ENCODE measurements at places on chromosomes 7 and 10.
A peak's percentile ranks its signal among the peaks of the same experiment; 100 is the strongest.

DNA sequence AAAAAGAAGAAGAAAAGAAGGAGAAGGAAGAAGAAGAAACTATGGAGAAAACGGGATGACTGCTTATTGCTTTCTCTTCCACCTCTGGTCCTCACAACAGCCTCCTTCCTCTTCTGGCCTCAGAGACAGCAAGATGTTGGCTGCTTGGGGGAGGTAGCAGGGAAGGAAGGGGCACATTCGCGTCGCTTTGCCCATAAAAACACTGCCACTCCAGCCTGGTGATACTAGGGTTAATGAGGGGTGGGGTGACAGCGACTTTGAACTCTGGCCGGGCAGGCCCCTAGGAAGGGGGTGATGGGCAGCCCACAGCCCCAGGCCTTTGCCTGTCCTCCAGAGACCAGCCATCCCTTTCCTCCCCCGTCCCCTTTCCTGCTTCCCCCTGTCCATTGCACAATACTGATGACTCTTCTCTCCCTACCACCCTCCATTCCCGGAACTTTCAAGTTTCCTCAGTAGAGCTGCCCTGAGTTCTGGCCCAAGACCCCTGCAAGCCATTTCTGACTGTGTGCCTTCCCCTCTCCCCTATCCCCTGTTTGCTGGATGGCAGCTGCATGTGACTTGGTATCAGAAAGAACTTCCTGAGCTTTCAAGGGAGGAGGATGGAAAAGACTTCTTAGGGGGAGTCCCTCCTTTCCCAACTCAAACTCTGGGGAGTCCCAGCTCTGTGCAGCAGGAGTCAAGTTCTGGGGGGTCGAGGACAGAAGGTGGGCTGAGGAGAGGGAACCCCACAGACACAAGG lies 2.2 kb upstream of the CUEDC2 start:
- DNase-seq, result no peak

GRCh38 chr7:112257073-112257472 lies 50.6 kb downstream of the ZNF277 start:
- no peak for DNase-seq

GRCh38 chr10:77494327-77494726 lies 143.3 kb downstream of the KCNMA1 start:
- no peak for DNase-seq

GRCh38 chr7:9981742-9982349 lies 991.8 kb upstream of the PHF14 start:
- DNase-seq, result no peak

GRCh38 chr10:13859979-13860654 lies 273.4 kb downstream of the PRPF18 start:
- no peak for DNase-seq

DNA sequence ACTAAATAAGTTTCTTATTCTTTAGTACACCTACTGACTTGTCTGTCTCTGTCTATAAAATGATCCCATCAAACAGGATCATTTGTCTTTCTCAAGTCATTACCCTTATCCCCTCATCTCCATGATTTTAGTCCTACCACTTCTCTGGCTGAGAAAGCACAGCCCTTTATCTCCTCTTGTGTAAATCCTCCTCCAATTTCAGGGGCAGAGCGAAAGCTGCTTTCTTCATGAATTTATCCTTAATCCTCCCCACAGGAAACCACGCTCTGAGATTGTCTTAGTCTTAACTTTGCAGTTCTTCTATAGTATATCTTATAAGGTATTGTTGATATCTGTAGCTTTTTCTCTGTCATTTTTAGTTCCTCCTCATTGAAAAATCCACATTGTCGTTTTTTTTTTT lies 239.7 kb upstream of the PLXDC2 start:
- DNase-seq, result no peak

GRCh38 chr10:118978998-118979350 lies 50.5 kb upstream of the NANOS1 start:
- no peak for DNase-seq

- no peak for DNase-seq
These were observed 113.0 kb upstream of the PHYHIPL start for GRCh38 chr10:59063491-59063890.

DNA sequence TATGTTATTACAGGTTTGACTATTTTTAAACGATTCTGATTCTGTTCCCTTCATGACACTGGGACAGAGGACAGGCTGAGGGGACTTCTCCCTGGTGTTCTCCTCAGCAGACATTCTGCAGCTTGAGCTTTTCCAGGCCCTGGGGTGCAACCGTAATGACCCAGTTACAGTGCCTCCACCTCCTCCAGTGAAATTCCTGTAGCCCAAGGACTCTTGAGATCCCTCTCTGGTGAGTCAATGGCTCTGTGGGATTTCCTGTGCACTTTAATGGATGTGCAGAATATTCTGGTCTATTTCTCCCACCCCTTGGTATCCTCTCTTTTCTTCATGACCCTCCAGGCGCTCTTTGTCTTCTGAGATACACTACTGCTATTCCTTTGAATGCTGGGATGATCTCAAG lies 319.3 kb downstream of the INHBA start:
- no peak for DNase-seq

DNA sequence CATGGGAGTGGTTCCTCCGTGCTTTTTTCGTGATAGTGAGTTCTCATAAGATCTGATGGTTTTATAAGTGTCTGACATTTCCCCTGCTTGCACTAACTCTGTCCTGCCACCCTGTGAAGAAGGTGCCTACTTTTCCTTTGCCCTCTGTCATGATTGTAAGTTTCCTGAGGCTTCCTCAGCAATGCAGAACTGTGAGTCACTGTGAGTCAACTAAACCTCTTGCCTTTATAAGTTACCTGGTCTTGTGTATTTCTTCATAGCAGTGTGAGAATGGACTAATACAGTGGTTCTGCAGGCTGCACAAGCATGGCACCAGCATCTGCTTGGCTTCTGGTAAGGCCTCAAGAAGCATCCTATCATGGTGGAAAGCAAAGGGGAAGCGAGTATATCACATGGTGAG lies 1144.6 kb downstream of the SORCS3 start:
- DNase-seq, result no peak

DNA sequence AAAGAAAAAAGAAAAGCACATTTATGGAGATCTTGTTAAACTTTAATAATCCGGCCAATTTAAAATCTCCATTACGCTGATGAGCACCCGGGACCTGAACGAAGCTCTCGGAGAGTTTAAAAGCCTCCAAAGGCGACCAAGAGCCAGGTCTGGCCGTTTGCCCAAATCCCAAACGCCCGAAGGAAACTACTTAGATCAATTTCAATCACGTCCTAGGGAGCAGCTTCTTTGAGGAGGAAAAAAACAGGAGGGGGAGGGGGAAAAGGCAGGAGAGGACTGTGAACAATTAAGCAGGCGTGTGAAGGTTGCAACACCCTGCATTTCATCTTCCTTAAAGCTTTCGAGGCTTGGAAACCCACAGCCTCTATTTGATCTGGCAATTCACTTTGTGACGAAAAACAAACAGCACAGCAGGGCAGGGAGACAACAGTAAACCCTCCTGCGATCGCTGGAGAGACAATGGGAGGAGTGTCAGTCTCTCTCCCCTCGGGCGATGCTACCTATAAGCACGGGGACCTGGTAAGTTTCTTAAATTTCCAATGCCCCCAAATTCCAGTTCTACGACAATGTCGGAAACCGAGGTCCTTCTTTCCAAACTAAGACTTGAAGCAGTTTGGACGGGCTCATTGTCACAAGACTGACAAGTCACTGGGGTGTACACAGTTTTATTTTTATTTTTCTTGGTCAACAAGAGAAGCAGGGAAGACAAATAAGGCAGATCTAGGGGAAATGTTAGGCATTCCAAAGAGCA lies 1.2 kb downstream of the KLF6 start:
- DNase-seq, result peak; percentile 46

GRCh38 chr7:40899636-40900507 lies 765.1 kb downstream of the SUGCT start:
- no peak for DNase-seq

DNA sequence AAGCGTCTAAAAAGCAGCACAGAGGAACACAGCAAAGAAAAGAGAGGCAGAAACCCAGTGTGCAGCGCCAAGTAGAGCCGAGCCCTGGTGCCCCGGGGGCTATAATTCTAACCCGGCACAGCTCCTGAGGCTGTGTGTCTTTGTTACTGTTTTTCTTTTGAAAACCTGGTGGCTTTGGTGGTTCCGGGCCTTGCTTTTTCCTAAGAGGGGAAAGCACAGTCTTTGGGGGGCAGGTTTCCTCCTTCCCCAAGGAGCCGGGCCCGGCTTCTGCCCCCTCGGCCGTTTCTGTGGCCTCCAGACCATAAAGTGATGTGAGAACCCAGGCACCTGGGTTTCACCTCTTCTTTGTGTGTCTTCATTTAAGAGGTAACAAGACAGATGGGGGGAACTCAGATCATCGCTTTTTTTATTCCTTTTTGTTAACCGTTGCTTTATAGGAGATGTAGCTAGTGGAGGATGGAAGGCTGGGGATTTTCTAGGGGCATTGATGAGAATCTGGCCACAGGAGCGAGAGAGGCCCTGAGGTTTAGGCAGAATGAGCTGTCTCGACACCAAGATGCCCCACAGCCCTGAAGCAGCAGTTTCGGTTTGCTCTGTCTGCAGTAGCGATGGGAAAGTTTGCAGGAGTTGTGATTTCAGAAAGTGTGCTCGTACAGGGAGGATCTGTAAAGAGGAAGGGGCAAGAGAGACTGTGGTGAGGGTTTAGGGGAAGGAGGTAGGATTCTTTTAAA lies 367.8 kb upstream of the GALNT17 start:
- DNase-seq, result no peak

- no peak for DNase-seq
These were observed 1.3 kb upstream of the HIP1 start for GRCh38 chr7:75739796-75740672.

DNA sequence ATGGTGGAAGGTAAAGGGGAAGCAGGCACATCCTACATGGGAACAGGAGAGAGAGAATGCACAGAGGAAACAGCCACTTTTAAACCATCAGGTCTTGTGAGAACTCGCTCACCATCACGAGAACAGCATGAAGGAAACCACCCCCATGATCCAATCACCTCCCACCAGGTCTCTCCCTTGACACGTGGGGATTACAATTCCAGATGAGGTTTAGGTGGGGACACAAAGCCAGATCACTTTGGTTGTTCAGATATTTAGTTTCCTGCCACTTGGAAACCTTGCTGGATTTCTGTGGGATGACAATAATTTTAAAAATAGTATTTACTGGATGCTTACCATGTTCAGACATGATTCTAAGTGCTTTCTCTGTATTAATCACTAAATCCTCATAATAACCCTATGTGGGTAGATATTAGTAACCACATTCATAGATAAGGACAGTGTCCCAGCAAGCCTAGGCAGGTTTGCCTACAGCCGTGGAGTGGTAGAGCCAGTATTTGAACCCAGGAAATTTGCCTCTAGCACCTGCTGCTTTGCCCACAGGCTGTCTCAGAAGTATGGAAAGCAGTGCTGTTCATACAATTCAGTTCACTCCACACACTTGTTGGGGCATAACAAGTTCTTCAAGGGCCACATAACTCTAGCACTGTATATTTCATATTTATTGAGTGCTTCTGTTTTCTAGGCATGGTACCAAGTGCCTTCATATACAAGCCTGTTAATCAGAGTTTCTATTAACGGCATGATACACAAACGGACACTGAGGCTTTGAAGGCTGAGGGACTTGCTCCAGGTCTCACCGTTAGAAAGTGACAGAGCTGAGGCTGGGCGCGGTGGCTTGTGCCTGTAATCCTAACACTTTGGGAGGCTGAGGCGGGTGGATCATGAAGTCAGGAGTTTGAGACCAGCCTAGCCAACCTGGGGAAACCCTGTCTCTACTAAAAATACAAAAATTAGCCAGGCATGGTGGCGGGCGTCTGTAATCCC lies 8.3 kb downstream of the TLL2 start:
- no peak for DNase-seq

DNA sequence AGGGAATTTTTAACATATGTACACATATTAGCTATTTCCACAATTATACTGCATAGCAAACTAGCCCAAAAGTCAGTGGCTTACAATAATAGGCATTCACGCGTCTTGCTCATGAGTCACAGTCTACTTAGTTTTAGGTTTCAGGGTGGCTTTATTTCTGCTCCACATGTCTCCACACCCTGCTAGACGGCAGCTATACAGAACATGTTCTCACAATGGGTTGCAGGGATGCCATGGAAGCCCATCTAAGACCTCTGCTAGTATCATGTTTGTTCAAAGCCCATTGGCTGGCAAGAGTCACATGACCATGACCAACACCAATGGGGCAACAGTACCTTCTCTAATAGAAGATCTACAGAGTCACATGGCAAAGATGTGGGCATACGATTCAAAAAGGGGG lies 96.3 kb upstream of the NEBL start:
- DNase-seq, result no peak

DNA sequence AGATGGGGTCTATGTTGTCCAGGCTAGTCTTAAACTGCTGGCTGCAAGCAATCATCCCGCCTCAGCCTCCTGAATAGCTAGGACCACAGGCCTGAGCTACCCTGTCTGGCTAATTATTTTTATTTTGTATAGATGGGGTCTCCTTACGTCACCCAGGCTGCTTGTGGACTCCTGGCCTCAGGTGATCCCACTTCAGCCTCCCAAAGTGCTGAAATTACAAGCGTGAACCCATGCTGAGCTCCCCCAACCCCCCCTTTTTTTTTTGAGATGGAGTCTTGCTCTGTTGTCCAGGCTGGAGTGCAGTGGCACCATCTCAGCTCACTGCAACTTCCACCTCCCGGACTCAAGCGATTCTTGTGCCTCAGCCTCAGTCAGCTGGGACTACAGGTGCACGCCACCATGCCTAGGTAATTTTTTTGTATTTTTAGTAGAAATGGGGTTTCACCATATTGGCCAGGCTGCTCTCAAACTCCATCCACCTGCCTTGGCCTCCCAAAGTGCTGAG lies 25.4 kb downstream of the FAM25A start:
- no peak for DNase-seq
